ENCODE measurements at places on chromosomes 2 and 18. TPM values are rescaled to one million over a fixed set of nuclear protein-coding genes. Genes with fewer than 3 reads are reported as not detected.
A peak's percentile ranks its signal among the peaks of the same experiment; 100 is the strongest.

Gene ARHGAP28
- total RNA-seq: 1.9 TPM

Gene C2orf15
- total RNA-seq: not detected

Gene CHRNG
- total RNA-seq: not detected

Gene CYP27A1
- total RNA-seq: 159 TPM

Gene MARCHF4
- total RNA-seq: 0.14 TPM

Gene EVA1A
- not detected for total RNA-seq

Gene POTEI
- total RNA-seq: under 0.01 TPM

Gene PTRHD1
- 30.6 TPM for total RNA-seq

Gene RNASEH1
- total RNA-seq: 12.0 TPM

Gene SLC30A3
- total RNA-seq: not detected

- H3K27ac ChIP-seq: no peak overlapping the region
- no peak overlapping the region for H3K4me3 ChIP-seq
- H3K4me1 ChIP-seq: no peaks in the 10 kb centered on the region
- no peak for DNase-seq
- no peaks in the 10 kb centered on the region for H3K36me3 ChIP-seq
- no peaks in the 10 kb centered on the region for H3K27me3 ChIP-seq
Measured at GRCh38 chr2:201828220-201828619, 21.9 kb downstream of the CDK15 start.

- no peaks in the 10 kb centered on the region for H3K36me3 ChIP-seq
- H3K27me3 ChIP-seq: no peaks in the 10 kb centered on the region
- DNase-seq: no peak
- H3K4me1 ChIP-seq: no peaks in the 10 kb centered on the region
Measured at GRCh38 chr2:189261431-189261841, 81.9 kb upstream of the COL5A2 start.

DNA sequence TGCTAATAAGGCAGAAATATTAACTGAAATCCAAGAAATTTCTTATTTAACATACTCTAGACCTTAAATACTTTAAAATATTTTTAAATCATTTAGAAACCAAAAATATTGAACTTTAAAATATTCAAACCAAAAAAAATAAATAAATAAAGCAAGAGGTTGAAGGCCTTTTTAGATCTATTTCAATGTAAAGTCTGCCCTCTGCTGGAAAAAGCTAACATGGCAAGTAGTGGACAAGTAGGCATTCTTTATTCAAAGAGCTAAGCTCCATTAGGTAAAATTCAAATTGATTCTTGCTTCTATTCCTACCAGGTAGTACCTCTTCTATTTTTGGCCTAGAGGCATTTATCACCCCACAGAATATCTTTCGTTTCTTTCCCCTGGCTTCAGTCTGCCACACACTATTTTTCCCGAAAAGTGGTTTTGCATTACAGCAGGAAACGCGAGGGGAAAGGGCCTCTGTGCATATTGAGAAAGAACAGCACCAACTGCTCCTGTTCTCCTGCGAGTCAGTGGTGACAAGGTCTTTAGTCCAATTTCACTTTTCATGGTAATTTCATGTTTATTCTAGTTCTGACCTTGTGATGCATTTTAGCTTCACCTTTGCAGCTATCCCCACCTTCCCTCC is 20.4 kb downstream of the IFIH1 start:
- no peaks in the 10 kb centered on the region for H3K36me3 ChIP-seq
- H3K4me1 ChIP-seq: no peaks in the 10 kb centered on the region
- no peak overlapping the region for H3K27ac ChIP-seq
- DNase-seq: peak; percentile 58

DNA sequence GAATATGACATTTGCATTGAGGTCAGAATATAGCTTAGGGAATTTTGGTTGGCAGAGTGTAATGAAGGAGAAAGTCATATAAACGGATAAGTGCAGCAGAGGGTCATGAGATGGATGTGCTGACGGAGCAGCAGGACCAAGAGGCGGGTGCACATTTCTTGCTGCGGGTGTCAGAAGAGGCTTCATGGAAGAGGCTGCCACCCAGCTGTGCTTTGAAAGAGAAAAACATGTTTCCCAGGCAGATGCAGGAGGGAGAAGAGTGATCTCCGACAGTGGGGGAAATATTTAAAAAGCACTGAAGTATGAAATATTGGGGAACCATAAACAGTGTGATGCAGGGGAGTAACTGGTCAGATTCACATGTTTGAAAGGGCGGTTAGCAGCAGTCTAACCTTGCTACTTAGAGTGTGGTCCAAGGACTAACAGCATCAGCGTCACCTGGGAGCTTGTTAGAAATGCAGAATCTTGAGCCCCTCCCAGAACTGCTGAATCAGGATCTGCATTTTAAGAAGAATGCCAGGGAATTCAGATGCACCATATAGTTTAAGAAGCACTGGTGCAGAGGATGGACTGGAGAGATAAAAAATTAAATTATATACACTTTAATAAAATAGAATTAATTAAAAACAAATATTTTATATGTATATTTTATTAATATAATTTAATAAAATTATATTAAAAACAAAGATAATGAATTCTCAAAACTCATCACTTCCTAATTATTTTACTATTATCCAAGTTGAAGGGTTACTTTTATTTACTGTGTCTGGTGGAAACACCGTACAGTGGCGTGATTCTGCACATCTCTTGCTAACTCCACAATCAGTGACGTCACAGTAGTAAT is 36.1 kb upstream of the SCYGR1 start:
- H3K27ac ChIP-seq: no peak overlapping the region
- no peaks in the 10 kb centered on the region for H3K36me3 ChIP-seq
- H3K4me3 ChIP-seq: no peak overlapping the region
- DNase-seq: no peak
- H3K27me3 ChIP-seq: no peaks in the 10 kb centered on the region

GRCh38 chr18:55790296-55790695 is 202.3 kb upstream of the TCF4 start:
- no peaks in the 10 kb centered on the region for H3K36me3 ChIP-seq
- no peak overlapping the region for H3K27ac ChIP-seq
- no peak overlapping the region for H3K4me3 ChIP-seq
- no peaks in the 10 kb centered on the region for H3K27me3 ChIP-seq
- DNase-seq: no peak

DNA sequence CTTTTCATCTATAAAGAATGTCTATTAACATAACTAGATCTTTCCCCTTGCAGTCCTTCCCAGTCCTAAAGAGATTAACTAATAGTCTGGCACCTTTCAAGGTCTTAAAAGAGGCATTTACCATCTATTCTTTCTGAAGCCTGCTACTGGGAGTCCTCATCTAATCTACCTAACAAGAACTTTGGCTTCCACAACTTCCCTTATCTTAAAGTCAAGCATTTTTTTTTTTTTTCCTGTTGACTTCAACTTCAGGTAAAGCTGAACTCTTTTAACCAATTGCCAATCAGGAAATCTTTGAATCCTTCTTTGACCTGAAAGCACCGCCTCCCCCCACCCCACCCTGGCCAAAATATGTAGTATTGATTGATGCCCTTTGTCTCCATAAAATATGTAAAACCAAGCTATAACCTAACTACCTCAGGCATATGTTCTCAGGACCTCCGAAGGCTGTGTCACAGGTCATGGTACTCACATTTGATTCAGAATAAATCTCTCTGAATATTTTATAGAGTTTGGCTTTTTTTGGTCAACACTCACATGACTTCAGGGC is 168.6 kb downstream of the PTPRM start:
- H3K4me1 ChIP-seq: no peaks in the 10 kb centered on the region
- H3K4me3 ChIP-seq: no peak overlapping the region
- no peak overlapping the region for H3K27ac ChIP-seq
- H3K27me3 ChIP-seq: no peaks in the 10 kb centered on the region
- no peaks in the 10 kb centered on the region for H3K36me3 ChIP-seq

- H3K27me3 ChIP-seq: no peaks in the 10 kb centered on the region
- no peaks in the 10 kb centered on the region for H3K36me3 ChIP-seq
- H3K4me3 ChIP-seq: no peak overlapping the region
Measured at GRCh38 chr2:17000184-17000482, 334.5 kb upstream of the CYRIA start.

DNA sequence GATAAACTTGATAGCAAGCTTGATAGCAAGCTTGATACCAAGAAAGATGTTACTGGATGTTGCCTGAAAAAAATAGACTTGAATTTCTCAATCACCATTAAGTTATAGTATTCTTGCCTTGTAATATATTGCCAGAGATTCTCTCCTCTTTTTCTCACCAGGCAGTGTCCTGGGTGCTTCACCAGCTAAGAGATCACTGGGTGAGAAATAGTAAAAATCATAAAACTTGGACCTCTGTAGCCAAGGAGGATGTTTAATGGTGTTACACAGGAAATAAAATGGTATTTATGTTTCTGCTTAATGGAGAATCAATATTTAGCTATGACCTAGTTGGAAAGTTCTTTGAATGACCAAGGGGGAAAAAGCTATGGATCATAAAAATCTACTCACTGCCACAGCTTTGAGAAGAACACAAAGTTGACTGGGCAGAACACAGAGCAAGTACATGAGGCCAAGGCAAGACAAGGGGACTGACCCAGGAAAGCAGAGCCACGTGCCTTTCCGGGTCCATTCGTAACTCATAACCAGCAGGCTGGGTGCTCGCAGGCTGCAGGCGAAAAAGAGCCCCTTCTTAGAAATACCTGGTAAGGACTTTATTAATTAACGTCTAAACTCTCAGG is 129.4 kb upstream of the HNMT start:
- no peaks in the 10 kb centered on the region for H3K36me3 ChIP-seq
- no peak overlapping the region for H3K27ac ChIP-seq
- no peak for DNase-seq
- H3K4me3 ChIP-seq: no peak overlapping the region
- H3K4me1 ChIP-seq: no peaks in the 10 kb centered on the region

GRCh38 chr2:85413592-85414420 is 3.6 kb upstream of the CAPG start:
- H3K4me1 ChIP-seq: peaks cover 32% of the 10 kb centered on the region
- H3K36me3 ChIP-seq: no peaks in the 10 kb centered on the region
- peak; percentile 76 for DNase-seq
- H3K27me3 ChIP-seq: no peaks in the 10 kb centered on the region
- peak overlapping the region; percentile 67 for H3K27ac ChIP-seq
- H3K4me3 ChIP-seq: peak overlapping the region; percentile 31

GRCh38 chr2:74735009-74735408 is 81.0 kb downstream of the SEMA4F start:
- no peaks in the 10 kb centered on the region for H3K36me3 ChIP-seq
- no peaks in the 10 kb centered on the region for H3K4me1 ChIP-seq
- DNase-seq: peak; percentile 41
- no peak overlapping the region for H3K27ac ChIP-seq
- H3K27me3 ChIP-seq: no peaks in the 10 kb centered on the region

- no peaks in the 10 kb centered on the region for H3K27me3 ChIP-seq
- H3K4me1 ChIP-seq: no peaks in the 10 kb centered on the region
- no peak overlapping the region for H3K4me3 ChIP-seq
Measured at GRCh38 chr2:231429901-231430300, 34.4 kb downstream of the NCL start.

DNA sequence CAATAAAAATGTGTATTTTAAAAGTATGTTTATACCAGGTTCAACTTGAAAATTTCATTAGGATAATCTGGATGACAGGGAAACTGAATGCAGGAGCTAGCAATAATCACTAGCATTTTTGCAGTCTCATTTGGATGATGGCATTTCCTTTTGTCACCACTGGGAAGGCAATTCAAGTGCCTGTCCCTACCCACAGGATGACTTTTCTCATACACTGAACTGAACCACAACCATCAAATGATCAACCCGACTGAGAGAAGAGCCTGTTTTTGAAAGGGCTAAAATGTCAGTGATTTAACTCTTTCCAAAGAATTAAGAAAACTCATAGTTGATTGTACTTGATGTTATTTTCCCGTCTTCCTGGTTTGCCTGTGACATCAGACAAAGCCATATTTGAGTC is 115.0 kb downstream of the FAM124B start:
- H3K4me3 ChIP-seq: no peak overlapping the region
- peaks cover 11% of the 10 kb centered on the region for H3K27me3 ChIP-seq
- no peaks in the 10 kb centered on the region for H3K4me1 ChIP-seq
- no peak for DNase-seq
- no peak overlapping the region for H3K27ac ChIP-seq

Measured in transverse colon (tissue), 4 donors.